ENCODE measurements at places on chromosomes 6 and 20.

- DNase-seq = peak; percentile 91
Measured at GRCh38 chr6:79269877-79270276, 35.4 kb upstream of the HMGN3 start.

GRCh38 chr20:33753763-33754162 is 22.0 kb downstream of the ZNF341 start:
- peak; percentile 60 for DNase-seq

DNA sequence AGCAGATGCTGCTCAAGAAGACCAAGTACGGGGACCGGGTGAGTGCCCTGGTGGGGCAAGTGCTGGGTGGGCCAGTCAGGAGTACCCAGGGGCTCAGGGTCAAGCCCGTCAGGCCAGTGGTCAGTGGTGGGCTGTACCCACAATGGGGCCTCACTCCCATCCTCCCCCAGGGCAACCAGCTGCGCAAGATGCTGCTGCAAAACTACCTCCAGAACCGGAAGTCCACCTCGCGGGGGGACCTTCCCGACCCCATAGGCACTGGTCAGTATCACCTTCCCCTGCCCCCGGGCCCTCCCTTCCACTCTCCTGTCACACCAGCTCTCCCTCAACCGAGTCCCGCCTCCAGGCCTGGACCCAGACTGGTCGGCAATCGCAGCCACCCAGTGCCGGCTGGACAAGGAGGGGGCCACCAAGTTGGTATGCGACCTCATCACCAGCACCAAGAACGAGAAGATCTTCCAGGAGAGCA is 27.0 kb downstream of the UQCC2 start:
- no peak for DNase-seq

DNA sequence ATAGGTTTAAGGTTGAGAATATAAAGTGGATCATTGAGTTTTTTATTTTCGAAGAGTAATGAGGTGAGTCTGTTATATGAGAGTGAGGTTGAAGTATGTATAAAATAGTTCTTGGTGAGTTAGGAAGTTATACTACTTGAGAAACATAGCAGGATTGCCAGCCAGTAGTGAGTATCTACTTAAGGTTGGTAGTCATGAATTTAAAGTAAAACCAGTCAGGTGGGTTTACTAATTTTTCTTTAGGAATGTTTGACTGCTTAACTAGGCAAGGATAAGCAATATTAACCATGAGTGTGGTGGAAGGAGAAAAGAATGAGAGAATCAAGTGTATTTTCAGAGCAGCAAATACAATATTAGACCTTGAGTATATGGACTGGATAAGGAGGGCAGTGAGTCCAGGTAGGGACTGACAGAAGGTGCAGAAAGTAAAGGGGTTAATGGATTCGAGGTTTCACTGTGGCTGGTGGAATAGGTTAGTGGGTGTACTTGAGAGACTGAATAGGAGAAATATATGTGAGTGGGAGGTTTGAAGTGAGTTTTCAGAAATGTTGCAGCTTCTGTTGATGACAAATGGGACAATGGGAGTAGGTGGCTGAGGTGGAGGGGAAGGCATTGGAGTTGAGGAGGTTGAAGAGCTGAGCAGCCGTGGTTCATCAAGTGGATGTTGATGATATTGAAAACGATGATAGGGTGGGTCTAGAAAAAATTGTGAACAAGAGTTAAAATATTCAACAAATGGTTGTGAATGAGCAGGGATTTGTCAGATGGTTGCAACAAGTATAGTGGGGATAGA is 232.5 kb upstream of the ASCC3 start:
- DNase-seq = no peak

GRCh38 chr6:51778666-51779065 is 308.7 kb downstream of the PKHD1 start:
- no peak for DNase-seq

- DNase-seq = no peak
Measured at GRCh38 chr6:489001-489400, 97.4 kb downstream of the IRF4 start.

All from LHCN-M2 (cell line).